ENCODE measurements at places on chromosomes 7 and 10. TPM values are rescaled to one million over a fixed set of nuclear protein-coding genes. Genes with fewer than 3 reads are reported as not detected.

Gene LDB3
- not detected for total RNA-seq

Gene HOXA13
- 0.70 TPM for total RNA-seq

Gene RHBDD2
- 31.2 TPM for total RNA-seq

DNA sequence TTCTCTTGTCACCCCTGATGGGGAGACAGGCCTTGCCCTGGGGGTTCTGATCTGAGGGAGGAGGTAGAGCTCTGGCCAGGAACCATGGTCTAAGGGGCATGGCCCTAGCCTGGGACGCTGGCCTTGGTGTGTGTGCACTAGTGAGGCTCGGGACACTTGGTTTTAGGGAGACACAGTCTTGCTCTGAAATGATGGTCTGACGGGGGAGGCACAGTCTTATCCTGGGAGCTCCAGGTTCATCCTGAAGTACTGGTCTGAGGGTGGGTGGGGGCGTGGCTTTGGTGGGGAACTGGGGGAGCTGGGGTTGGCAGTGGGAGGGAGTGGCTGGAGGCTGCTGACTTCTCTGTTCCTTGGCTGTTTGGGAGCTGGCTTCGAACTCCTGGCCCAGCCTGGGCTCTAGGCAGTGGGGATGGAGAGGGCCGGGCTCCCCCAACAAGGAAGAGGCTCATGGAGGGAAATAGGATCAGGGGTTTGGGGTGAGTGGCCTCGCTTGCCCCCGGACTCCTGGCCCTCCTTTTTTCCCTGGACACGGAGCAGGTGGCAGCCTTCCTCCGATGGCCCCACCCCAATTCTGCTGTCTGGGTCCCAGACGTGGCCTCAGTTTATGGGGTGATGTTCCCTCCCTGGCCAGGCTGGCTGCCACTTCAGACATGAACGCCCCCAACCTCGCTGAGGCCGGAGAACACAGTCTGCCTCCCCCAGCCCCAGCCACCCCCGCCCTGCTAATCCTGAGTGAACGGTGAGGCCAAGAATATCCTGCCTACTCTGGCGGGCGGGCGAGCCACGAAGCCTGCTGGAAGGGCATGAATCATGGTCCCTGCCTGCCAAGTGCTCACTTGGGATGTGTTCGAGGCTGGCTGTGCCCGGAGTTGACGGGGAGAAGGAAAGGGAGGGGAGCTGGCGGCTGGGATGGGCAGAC, 43.5 kb downstream of the TMEM270 start:
- DNase-seq = peak; percentile 24

- no peak for DNase-seq
These were observed 104.7 kb upstream of the EEPD1 start for GRCh38 chr7:36048141-36048901.

DNA sequence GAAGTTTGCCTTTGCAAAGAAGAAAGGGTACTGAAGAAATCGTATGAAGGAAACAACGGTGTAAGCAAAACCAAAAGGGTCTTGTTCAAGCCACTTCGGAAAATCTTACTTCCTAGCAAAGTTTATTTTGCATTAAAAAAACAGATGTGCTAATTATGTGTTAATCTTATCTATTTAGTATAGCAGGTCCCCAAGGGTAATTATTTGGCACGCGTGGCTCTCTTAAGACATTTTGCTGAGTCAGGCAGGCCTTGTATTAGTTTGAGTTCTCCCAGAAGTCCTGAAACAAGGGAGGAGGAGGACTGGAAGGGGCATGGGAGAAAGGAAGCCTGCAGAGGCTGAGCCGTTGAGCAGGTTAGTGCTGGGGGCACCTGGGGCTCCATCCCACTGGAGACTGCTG, 44.9 kb downstream of the TMEM178B start:
- DNase-seq = no peak

GRCh38 chr10:97761331-97761865, 10.4 kb downstream of the SFRP5 start:
- DNase-seq = no peak

GRCh38 chr7:91293840-91294239, 29.6 kb downstream of the FZD1 start:
- DNase-seq = no peak

GRCh38 chr7:50285269-50285668, 19.2 kb upstream of the IKZF1 start:
- DNase-seq = no peak

- DNase-seq = no peak
These were observed 80.1 kb upstream of the IMMP2L start for GRCh38 chr7:111642373-111642772.

DNA sequence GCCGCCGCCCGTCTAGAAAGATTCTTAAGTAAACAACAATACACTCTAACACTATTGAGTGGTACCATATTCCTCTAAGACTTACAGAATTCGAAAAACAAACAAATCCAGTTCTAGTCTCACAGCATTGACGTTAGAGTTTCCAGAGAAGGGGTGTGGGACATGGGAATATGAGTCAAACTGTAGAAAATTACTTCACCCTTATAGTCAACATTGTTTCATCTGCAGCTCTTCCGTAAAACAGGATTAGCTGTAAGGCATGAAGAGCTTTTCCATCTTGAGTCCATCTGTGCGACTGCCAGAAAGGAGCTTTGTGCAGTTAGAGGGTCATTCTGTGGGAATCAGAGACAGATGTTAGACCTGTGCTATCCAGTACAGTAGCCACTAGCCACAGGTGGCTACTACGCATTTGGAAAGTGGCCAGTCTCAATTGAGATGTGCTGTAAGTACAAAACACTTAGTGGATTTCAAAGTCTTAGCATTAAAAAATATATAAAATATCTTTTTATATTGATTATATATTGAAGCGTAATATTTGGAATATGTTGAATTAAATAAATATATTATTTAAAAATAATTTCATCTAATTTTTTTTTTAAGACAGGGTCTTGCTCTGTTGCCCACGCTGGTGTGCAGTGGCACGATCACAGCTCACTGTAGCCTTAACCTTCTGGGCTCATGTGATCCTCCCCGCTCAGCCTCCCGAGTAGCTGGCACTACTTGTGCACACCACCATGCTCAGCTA, 79.8 kb upstream of the MPP7 start:
- no peak for DNase-seq

DNA sequence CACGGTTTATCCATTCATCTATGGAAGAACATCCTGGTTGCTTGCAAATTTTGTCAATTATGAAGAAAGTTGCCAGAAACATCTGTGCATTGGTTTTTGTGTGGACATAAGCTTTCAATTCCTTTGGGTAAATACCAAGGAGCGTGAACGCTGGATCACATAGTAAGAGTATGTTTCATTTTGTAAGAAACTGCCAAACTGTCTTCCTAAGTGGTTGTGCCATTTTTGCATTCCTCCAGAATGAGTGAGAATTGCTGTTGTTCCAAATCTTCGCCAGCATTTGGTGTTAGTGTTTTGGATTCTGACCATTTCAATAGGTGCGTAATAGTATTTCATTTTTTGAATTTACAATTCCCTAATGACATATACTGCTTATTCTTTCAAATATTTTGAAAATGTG, 155.3 kb upstream of the FRMD4A start:
- DNase-seq = no peak
